ENCODE measurements at places on chromosomes 11 and 22.

DNA sequence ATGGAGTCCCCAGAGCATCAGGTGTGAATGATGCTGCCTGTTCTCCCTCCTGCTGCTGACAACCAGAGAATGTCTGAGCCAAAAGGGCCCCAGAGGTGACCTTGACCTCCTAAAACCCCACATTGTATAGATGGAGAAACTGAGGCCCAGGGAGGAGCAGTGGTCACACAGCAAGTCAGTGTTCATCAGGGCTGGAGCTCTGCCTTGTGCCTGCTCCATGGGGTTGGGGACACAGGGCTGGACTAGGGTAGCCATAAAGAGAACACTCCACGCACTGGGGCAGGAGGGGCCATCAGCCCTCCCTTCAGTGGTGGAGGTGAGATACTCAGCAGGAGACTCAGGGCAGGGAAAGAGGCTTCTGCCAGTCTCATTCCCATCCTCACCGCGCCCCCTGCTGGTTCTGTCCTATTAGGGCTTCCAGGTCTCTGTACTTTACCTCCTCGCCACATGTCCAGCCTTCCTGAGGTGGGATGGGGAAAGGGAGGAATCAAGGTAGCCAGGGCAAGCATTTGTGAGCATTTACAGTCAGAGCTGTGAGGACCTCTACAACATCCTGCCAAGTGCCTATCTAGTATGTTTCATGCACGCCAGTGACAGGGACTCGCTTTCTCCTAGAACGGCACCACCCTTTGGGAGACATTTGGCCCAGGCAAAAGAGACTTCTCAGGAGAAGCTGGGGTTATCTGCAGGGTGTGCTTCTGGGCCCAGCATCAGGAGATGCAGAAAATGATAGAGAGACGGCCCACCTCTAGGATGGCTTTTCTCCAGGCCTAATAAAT is 43.2 kb downstream of the NEU3 start:
- peak; percentile 62 for DNase-seq

- DNase-seq: peak; percentile 39
These were observed 9.6 kb upstream of the SYT8 start for GRCh38 chr11:1825039-1825740.

- no peak for DNase-seq
These were observed 386.2 kb downstream of the NTM start for GRCh38 chr11:131756479-131757110.

DNA sequence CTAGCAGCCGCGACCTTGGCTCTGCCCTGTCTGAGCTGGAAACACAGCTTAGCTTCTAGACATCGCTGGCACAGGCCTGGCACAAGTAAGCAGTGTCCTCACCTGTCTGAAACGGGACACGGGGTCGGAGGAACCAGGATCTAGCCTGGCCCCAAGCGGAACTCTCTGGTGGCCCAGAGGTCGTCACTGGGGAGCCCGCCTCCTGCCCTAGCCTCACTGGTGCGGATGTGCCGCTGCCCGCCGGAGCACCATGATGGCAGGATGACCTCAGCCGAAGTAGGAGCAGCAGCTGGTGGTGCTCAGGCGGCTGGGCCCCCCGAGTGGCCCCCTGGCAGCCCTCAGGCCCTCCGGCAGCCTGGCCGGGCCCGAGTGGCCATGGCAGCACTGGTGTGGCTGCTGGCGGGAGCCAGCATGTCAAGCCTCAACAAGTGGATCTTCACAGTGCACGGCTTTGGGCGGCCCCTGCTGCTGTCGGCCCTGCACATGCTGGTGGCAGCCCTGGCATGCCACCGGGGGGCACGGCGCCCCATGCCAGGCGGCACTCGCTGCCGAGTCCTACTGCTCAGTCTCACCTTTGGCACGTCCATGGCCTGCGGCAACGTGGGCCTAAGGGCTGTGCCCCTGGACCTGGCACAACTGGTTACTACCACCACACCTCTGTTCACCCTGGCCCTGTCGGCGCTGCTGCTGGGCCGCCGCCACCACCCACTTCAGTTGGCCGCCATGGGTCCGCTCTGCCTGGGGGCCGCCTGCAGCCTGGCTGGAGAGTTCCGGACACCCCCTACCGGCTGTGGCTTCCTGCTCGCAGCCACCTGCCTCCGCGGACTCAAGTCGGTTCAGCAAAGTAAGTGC is 871 bp downstream of the SLC35E4 start:
- DNase-seq: peak; percentile 43

GRCh38 chr11:74268456-74268855 is 43.0 kb downstream of the P4HA3 start:
- DNase-seq: no peak

- DNase-seq: no peak
These were observed 37.5 kb upstream of the LYVE1 start for GRCh38 chr11:10605941-10606381.

GRCh38 chr11:123585706-123586105 is 68.7 kb downstream of the SCN3B start:
- no peak for DNase-seq

- no peak for DNase-seq
These were observed 156.3 kb upstream of the SESN3 start for GRCh38 chr11:95387325-95387724.

DNA sequence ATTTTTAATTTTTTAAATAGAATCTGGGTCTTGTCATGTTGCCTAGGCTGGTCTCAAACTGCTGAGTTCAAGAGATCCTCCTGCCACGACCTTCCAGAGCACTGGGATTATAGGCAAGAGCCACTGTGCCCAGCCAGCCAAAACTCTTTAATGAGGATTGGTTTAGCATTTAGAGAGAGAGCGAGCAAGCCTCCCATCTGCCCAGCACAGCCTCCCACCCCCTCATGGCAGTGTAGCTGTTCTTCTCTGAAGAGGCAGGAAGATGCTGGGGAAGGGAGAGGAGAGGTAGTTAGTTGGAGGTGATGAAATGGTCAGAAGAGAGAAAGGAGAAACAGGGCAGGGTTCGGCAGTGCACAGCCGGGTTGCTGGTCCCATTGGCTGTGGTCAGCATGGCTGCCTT is 105.7 kb downstream of the SCN3B start:
- no peak for DNase-seq

DNA sequence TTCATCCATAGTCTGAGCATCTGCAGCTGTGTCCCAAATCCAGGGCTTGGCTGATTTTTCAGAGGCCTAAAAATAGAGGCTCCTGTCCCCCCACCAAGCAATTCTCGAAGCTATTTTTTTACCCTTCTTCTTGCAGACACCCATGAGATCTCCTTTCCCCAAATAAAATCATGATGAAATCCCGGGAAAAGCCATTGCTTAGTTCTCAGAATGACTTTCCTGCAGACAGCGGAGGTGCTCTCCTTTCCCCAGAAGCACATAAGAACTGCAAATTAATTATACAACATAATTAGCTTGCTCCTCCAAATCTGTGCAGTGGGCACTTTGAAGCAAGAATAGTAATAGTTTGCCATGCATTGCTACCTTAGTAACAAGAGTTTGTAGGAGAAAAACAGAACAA is 83.6 kb upstream of the ASPHD2 start:
- DNase-seq: no peak

- DNase-seq: no peak
These were observed 86.0 kb downstream of the CEP164 start for GRCh38 chr11:117413616-117414015.

DNA sequence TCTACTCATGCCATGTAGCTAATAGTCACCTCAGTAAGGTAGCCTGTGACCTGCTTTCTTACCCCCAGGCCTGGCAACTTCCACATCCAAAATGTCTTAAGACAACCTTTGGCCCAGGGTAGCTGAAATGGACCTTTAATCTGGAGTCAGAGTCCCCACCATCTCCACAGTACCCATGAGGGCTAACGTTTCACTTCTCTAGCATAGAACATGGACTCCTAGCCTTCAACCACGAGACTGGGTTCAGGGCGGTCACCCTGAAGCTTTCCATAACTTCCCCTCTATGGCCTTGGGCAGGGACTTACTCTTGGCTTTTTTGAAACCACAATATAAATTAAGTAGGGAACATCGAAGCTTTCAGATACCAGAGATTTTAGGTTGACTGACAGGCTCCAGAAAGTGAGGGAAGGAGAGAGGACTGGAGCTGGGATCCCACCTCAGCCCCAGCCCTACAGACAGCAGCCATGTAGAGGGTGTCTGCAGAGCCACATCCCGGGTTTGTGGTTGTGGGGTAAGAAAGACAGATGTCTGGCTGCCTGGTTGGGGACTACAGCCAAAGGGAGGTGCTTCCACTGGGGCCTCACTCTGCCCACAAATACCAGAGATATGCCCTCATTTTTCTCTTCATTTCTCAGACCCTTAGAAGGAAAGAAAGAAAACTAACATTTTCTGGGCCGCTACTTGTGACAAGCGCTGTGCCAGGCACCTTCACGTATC is 2.6 kb downstream of the TBC1D10A start:
- no peak for DNase-seq

- DNase-seq: no peak
These were observed 35.5 kb upstream of the TTC12 start for GRCh38 chr11:113278925-113279324.

DNA sequence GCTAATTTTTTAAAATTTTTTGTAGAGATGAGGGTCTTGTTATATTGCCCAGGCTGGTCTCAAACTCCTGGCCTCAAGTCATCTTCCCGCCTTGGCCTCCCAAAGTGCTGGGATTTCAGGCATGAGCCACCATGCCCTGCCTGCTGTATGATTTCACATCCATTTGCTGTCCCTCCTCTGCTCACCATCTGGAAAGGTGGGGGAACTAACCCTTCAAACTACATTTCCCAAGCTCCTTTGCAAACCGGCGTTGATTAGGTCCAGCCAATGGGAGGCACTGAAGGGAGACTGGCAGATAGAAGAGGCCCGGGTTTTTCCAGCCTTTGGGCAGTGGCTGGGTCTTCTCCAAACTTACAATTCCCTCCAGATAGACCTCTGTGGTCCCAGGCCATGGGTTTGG is 19.3 kb downstream of the RFPL1 start:
- DNase-seq: peak; percentile 69

GRCh38 chr11:70650075-70650909 is 252.0 kb downstream of the CTTN start:
- DNase-seq: peak; percentile 58

- DNase-seq: no peak
These were observed 1.2 kb downstream of the BACE1 start for GRCh38 chr11:117314840-117315239.

DNA sequence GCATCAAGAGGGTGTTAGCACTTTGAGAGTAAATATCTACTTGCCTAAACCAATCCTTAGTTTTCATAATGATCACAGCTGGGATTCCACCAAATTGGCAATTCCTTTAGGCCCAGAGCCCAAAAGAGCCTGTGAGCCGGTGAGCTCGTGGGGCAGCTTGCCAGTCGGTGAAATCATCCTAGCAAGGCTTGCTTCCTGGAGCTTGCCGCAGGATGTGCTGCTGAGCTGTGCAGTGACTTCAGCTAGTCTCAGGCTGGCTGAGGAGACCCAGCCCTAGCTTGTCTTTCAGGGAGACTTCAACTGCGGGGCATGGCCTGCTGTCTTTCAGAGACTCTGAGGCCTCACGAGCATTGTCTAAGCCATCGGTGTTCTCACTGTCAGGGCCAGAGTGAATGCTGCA is 73.6 kb upstream of the SUSD2 start:
- DNase-seq: no peak

- no peak for DNase-seq
These were observed 93.9 kb downstream of the MED15 start for GRCh38 chr22:20601308-20601707.

- DNase-seq: no peak
These were observed 2.1 kb downstream of the ARHGAP42 start for GRCh38 chr11:100689141-100689540.

DNA sequence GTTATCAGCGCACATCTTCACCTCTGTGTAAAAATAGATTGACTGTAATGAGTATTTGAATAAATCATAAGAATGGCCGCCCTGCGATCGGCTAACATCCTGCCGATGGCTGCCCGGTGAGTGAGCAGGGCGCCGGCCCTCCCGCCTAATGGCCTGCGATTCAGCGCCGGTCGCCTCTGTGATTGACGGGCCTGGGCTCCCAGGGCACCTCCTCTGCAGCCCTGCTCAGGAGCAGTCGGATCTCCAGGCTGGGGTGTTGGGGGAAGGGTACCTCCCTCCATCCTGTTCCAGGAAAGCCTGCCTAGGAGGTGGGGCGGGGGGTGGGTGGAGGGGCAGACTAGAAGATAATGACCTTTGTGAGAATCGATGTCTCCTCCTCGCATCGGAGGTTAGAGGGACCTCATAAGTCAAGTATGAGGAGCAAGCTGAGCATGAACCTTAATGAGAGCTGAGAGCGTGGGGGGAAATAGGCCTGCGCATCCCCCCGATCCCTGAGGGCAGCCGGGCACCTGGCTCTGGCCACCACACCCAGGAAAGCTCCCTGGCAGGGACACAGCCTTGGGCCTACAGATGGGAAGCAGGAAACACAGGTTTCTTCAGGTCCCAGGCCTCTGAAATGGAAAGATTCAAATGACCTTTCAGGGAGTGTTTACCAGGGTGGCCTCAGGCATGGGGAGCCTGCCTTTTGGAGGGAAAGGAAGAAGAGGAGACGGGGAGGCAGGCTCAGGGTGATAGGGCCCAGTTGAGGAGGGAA is 71.7 kb downstream of the PKNOX2 start:
- no peak for DNase-seq

DNA sequence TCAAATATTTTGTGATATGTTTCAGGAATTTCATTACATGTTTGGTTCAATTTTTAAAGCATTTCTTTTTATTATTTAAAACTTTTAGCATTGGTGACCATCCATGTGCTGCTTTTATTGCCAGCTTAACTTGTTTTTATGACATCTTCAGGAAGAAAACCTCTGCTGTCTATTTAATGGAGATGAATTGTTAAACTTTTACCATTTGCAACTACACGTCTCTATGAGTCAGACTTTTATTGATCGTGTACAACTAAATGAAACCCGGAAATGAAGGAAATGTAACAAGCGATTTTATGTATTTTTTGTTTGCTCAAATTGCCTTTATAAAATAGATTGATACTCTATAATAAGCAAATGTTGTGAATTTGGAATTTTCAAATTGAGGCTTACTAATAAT is 113.0 kb downstream of the PTPRJ start:
- DNase-seq: no peak

DNA sequence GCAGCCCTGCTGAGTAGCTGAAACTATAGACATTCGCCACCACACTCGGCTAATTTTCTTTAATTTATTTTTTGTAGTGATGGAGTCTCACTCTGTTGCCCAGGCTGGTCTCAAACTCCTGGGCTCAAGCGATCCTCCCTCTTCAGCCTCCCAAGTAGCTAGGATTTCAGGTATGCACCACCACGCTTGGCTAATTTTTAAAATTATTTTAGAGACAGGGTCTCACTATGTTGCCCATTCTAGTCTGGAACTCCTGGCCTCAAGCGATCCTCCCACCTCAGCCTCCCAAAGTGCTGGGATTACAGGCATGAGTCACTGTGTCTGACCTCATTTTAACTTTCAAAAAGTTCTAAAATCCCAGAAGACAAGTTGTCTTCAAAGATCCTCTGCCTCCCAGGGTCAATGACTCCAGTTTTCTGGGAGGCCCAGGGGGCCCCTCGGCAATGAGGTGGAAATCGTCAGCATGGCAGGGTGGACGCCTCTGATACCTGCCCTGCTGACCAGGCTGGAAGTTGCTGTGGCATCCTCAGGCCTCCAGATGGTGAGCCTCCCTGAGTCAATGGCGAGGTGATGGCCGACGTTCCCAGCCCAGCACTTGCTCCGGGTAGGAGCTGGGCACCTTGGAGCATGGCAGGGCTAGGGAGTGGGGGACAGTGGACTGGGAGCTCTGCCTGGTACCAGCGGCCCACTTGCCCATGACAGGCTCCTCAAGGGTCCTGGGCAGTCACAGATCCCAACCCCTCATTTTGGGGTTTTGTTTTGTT is 31.1 kb downstream of the RPL3 start:
- DNase-seq: no peak
